Cardiac fibroblast (primary cell): ENCODE measurements at places on chromosomes 6 and 20.

GRCh38 chr20:52998268-52998667 is 26.1 kb downstream of the TSHZ2 start:
- no peak for DNase-seq

DNA sequence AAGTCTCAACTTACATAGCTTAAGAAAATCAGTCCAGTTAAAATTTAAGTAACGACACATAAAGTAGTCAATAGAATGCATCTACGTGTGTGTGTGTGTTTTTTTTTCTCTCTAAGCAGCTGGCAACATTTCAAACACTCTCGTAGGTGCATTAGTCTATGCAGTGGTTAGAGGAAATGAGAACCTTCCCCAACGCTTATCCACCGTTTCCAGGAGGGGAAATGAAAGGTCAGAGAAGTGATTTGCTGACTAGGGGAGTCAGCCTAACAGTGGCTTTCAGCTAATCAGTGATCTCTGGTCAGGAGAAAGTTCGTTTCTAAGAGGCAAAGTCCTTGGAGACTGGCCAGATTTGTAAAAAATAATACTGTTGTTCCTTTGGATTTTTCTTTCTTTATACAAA is 806.6 kb downstream of the C6orf118 start:
- DNase-seq, result no peak

DNA sequence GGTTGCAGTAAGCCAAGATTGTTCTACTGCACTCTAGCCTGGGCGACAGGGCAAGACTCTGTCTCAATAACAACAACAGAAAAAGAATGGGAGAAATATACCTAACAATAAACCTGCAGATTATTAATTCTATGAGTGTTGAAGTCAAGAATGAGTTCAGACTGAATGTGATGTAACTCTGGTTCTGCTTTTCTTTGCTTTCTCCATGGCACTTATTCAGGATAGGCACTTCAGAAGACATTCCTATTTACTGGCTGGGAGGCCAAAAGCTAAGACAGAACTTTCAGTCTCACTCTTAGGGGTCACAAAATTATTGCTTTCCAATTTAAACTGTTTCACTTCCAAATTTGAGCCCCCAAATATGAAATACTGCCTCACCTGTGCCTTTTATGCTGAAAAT is 15.7 kb upstream of the PRIM2 start:
- no peak for DNase-seq

- DNase-seq, result peak; percentile 79
These were observed 186.5 kb downstream of the PDE7B start for GRCh38 chr6:136037876-136038460.

DNA sequence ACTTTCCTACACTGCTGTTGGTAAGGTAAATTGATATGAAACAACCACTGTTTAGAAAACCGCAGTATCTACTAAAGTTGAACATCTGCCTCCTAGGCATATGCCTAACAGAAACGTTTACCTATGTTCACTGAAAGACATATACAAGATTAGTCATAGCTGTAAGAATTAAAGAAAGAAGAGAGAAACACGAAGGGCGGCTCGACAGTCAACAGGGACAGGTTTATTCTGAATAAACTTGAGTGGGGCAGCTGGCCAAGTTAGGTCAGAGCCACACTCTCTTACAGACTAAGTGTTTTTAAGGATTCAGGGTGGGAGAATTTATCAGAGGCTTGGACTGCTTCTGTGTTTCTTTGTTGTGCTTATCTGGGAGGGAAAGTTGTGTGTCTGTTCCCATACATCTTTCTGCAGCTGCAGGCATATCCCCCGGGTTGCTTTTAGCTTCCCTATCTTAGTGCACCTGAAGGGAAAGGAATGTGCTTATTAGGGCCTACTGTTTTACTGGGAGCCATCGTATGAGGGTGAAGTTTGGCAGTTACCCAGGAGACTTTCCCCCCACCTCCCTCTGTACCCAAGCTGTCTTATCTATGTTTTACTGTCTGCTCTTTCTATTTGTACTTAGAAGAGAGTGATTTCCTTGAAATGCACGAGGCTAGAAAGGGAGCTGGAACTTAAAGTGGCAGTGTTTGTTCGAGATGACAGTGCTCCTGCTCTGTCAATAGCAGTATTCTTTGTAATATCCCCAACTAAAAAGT is 20.4 kb downstream of the PROCR start:
- DNase-seq, result no peak

GRCh38 chr6:27986928-27987725 is 30.1 kb downstream of the OR2B6 start:
- DNase-seq, result peak; percentile 47

- DNase-seq, result no peak
These were observed 4.7 kb upstream of the MCM9 start for GRCh38 chr6:118939683-118940082.

- no peak for DNase-seq
These were observed 77.0 kb downstream of the YTHDF1 start for GRCh38 chr20:63138855-63139341.

DNA sequence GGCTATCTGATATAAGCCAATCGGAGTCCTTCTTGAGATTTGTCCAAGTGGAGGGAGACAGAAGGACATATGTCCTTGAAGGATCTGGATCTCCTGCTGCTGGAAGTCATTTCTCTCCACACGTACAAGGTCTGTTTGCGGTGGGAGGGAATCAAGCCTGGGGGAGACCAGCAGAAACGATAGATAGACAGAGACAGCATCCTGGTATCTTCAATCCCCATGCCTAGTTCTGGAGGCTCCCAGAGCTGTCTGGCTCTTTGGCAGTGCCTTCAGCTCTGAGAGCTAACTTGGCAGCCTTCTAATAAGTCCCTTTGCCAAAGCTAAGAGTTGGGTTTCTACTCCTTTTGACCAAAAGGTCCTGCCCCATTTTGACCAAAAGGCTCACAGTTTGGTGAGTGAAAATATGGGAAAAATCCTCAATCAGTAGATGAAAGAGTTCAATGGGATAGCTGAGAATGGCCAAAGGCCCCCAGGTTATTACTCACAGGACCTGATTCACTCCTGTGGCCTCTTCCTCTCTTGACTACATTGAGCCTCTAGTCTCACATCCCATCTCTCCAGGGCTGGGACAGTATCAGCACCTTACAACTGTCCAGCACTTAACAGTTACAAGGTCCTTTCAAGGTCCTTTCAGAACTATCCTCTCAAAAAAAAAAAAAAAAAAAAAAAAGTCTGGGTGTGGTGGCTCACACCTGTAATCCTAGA is 20.3 kb downstream of the AARS2 start:
- no peak for DNase-seq

- no peak for DNase-seq
These were observed 90.0 kb upstream of the BACH2 start for GRCh38 chr6:90386399-90387382.

- DNase-seq, result no peak
These were observed 34.8 kb upstream of the NUP153 start for GRCh38 chr6:17741507-17741906.

DNA sequence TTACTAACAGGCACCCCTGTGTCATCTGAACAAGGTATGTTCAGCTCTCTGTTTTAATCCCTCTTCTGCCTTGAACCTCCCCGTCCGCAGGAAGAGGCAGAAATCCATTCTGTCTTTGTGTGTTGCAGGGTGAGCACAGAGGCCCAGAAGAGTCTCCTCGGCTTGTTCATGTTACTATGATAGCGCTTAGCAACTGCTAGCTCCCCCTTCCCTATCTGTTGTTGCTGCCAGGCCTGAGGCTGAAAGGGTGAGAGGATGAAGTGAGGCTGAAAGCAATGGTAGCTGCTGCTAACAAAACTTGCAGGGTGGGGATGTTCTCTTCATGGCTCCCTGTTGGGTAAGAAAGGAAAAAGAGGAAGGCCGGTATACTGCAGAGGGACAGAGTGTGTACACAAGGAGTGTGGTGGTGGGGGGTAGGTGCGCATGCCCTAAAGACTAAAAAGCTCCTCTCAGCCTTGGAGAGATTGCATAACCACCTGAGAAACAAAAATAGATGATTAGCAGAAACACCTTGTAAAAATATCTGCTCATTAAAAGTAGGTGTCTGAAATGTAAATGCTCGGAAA is 55.2 kb upstream of the CITED2 start:
- DNase-seq, result no peak

GRCh38 chr6:150634964-150635292 is 35.2 kb downstream of the PLEKHG1 start:
- no peak for DNase-seq

DNA sequence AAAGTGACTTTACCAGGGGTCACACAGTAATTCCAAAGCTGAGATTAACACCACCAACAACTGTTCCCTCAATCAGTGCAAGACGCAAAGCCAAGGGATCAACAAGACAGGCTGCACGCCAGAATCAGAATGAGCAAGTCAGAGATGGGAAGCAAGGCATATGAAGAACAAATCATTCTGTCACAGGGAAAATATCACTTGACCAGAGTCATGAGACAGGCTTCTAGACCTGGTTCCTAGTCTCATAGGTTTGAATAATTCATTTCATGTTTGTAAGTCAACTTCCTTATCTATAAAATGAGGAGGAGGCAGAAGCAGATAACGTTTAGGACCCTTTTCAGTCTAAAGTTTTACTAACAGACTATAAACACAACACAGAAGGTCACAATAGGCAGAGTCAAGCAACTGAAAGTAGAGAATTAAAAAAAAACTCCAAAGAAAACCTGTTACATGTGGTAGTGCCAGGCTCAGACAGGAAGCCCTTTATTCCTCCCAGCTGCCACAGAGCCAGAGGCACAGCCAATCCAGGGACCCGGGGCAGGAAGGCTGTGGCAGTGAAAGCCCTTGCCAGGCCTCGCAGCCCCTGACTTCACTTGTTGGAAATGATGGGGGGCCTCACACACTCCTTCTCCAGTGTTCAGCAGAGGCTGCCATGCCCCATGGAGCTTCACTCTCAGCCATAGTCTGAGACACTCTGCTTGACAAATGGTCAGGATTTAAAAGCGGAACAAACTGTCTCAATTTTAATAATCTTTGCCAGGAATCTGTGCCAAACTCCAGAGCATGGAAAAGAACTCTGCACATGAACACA is 29.2 kb upstream of the DST start:
- DNase-seq, result no peak

GRCh38 chr6:46353528-46353927 is 137.7 kb downstream of the RCAN2 start:
- no peak for DNase-seq

DNA sequence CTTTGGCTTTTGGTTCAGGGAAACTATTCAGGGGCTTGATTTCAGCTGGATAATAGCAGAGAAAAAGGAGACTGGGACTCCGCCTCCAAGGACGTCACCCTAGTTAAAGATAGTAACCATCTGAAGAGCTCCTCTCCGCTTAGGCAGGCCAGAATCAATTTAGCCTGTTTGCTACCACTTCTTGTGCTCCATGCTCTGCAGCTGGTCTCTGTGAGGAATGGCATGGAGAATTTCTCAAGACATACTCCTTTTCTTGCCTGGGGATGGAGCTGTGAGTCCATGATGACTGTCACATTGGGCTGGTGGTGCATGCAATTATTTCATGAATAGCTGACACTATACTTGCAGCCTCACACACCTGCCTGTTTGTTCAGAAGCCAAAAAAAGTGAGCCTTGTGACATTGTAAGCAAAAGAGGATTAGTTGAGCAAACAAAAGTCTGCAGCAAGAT is 61.4 kb downstream of the TXLNB start:
- DNase-seq, result peak; percentile 48

- no peak for DNase-seq
These were observed 736.6 kb upstream of the NRSN1 start for GRCh38 chr6:23389386-23389785.

- peak; percentile 45 for DNase-seq
These were observed 16.7 kb downstream of the LEMD2 start for GRCh38 chr6:33772082-33772830.

- no peak for DNase-seq
These were observed 4.3 kb downstream of the GFRA4 start for GRCh38 chr20:3658716-3659491.

- no peak for DNase-seq
These were observed 95.1 kb upstream of the PTPN1 start for GRCh38 chr20:50415021-50415515.

GRCh38 chr20:17562804-17563305 is 7.0 kb upstream of the DSTN start:
- peak; percentile 81 for DNase-seq

DNA sequence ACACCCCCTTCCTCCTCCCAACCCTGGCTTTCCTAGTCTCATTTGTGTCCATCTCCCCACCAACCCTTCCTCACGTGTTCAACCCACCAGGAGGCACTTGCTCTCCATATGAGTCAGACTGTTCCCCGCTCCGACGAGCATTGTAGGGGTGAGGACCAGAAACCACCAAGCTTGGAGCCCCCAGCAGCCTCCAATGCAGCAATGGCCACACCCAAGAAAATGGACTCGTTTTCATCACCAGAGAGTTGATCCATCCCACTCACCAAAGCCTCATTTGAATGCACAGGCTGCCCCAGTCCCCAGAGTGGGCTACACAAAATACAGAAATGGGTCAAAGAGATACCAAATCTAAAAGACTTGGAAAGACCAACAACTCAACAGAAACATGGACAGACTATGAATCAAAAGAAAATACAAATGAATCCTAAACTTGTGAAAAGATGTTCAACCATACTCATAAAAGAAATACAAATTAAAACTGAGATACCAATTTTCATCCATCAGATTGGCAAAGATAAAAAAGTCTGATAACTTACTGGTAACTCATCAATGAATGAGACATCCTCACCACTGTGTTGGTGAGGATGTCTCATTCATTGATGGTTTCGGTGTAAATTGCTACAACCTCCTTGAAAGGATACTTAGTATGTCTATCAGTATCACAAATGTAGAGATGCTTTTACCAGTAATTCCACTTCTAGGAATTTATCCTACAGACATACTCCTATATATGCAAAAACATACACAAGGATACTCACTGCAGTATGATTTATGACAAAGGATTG is 68.1 kb downstream of the TRERF1 start:
- DNase-seq, result no peak

- peak; percentile 25 for DNase-seq
These were observed 109.2 kb downstream of the ESR1 start for GRCh38 chr6:151916680-151917164.

DNA sequence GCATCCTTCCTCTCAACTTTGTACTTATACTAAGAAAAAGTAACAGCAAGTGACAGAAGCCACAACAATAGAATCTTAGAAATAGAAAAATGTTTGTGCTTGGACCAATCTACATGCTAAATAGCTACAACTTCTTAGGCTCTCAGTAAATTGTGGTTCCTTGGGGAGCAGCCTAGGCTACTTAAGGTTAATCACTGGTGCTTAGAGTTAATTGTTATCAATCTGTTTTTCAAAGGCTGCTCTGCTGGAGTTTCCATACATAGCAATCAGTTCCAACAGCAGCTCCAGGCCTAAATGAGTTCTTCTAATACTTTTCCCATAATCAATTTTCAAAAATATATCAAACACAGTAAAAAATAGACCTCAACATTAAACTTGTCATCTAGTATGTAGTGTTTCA is 571.4 kb downstream of the EPHA7 start:
- no peak for DNase-seq

DNA sequence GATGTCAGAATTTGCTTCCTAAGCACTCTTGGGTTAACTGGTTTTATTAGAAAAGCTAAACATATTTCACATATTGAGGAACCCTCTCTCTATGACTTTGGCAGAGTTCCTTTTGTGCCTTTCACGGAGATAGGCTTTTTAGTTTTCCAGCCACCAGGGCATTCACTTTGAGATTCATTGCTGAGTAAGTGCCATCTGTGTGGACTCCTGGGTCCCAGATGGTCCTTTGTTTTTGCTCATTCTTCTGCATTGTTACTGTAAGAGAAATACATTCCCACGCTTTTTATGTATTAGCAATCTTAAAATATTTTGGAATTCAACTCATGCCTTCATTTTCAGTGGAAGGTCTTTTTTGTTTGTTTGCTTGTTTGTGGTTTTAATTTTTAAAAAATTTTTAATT is 76.3 kb upstream of the PHACTR2 start:
- DNase-seq, result no peak
